Naive thymus-derived CD8-positive, alpha-beta T cell (primary cell): ENCODE measurements at places on chromosomes 16 and 17.

DNA sequence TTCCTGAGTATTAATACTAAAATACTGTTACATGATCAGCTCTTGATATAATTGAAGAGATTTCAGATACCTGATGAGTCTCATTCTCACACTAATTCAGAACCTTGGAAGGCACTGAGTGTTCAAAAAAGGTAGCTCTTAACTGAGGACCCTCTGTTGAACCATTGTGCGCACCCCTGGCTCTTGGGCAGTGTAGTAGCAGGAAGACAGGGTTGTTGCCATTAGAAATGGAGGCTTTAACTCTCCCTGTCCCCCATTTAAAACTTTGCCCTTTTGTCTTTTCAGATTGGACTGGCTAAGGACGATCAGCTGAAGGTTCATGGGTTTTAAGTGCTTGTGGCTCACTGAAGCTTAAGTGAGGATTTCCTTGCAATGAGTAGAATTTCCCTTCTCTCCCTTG lies 1.8 kb downstream of the EIF1 start:
- peak; percentile 23 for DNase-seq

- peak; percentile 33 for DNase-seq
Measured at GRCh38 chr17:82097184-82097918, 685 bp downstream of the FASN start.

GRCh38 chr17:70934835-70935234 lies 765.5 kb downstream of the KCNJ2 start:
- DNase-seq: no peak

DNA sequence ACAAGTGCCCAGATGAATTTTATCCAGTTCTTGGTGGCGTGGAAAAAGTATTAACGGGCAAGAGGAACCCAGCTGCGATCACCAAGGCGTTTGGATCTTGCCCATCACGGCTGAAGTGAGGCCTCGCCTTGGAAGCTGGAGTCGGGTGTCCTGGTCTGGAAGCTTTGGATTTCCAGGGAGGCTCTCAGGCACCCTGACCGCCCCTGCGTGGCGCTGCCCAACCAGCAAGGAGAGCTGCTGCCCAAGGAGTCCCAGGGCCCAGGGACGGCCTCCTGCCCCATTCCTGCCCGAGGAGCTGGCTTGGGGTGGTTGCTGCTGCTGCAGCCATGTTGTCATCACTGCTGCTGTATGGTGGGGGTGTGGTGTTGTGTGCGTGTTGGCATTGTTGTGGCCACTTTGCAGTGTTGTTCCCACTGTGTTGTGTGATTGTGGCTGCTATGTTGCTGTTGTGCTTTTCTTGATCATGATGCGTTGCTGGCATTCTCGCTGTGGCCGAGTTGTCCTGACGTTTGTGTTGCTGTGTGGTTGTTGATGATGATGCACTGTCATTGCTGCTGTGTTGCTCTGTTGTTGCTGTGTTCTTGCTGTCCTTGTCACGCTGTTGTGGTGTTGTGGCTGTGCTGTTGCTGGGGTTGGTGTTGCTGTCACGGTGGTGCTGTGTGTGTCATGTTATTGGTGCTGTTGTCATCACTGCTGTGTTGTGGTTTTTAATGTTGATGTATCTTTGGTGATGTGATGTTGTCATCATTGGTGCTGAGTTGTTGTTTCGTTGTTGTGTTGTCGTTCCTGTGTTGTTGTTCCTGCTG lies 318.8 kb downstream of the C16orf95 start:
- no peak for DNase-seq

DNA sequence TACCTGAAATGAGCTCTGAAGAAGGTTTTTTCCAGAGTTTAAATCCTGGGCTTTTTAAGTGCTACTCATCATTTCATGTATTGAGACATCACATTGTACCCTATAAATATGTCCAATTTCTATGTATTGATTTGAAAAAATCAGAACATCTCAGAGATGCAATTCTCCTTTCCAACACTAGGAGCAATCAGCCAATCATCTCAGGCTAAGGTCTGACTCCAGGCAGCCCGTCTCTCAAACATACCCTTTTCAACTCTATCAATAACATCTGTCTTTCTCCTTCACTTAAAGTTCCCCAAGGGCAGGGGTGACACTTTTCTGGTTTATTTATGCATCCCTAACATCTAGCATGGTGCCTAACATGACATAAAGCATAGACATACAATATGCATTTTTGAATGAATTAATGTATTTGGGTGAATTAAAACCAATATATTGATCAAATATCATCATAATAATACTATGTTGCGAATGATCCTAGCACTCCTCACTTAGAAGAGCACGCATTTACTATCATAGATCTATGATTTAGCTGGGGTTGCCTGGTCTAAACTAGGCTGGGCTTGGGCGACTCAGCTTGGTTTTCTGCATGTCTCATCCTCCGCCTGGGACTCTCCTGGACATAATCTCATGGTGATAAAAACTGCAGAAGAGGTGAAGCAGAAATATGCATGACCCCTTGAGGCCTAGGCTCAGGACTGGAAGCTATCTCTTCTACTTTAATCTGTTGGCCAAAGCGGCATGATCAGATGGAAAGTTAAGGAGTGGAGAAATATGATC lies 5.2 kb upstream of the CDH11 start:
- no peak for DNase-seq

GRCh38 chr16:65312795-65313194 lies 190.9 kb upstream of the CDH11 start:
- DNase-seq: no peak

GRCh38 chr17:18937981-18938691 lies 13.8 kb upstream of the SLC5A10 start:
- DNase-seq: no peak

DNA sequence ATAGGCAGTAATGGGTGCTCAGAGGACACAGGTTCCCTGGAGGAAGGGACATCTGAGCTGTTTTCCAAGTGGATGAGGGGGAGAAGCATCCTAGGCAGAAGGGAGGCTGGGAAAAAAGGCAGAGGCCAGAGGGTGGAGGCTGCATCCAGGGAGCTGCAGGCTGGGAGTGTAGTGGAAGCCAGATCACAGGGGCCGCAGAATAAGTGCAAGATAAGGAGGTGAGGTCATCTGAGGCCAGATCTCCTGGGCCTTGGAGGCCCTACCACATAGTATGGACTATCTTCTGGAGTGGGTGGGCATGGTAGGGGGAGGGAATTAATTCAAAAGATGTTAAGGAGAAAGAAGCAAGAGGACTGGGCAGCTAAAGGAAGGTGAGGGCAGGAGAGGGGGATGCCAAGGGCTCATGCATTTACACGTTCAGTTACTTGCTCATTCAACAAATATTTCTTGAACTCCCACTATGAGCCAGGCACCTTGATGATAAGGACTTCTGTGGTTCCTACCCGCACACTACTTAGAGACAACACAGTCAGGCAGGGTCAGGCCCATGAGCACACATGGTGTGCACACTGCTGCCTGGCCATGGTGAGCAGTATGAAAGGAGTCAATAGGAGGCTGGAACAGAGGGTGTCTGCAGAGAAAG lies 2.4 kb upstream of the RIPOR1 start:
- no peak for DNase-seq

DNA sequence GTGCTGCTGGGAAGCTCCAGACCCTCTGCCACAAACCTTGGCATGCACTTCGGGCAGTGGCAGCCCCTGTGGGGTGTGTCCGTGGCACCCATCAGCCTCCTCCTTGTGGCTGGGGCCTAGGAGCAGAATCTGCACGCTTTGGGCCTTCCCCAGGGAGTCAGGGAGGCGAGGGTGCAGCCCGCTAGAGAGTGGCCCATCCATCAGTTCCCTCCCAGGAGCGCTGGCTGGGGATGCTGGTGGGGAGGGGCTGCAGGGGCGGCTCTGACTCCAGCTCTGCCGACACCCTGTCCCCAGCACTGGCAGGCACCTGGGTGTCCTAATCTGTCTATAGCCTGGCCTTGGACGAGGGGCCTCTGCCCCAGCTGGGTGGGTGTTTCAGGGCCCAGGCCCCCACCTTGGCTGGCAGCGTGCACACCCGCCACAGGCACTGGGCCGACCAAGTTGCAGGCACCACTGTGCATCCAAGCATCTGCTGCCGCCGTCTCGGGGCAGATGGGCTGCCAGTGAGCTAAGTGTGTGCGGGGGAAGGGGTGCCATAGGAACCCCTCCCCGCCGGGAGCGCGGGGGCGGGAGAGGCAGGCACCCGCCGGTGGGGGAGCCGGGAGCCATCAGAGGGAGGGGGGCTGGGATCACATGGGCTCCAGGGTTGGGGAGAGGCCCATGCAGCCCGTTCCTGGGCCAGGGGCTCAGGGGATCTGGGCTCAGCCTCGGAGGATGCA lies 30.2 kb downstream of the ENDOV start:
- no peak for DNase-seq

DNA sequence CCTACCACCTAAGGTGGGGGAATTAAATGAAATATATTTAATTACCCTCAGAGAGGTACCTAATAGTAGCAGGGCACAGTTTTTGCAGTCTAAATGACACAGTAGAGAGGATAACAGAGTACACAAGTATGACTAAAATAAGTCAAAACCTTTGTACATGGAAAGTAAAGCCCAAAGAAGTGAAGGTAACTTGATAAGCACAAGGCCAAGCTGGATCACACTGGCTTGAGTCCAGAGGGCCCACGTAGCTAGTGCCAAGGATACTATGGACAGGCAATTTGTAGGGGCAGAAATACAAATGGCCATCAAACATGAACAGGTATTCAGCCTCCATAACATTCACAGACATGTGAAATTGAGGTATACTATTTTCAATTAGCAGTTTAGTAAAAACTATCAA lies 7.6 kb downstream of the MYO18A start:
- DNase-seq: no peak

DNA sequence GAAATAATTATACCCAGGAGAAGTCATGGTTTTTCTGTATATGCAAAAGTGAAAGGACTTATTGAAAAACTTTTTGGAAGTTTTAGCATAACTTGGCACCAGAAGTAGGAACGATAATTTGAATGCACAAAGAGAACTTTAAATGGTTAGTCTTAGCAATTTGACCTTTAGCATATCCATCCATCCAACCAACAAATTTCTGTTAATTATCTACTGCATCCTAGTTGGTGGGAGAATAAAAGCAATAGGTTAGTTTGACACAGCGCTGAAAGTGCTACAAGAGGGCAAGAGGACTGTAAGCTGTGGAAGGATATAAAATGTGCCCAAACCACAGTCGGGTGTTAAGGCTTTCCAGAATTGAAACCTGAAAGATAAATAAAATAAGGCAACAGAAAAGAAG lies 17.6 kb downstream of the SPAG9 start:
- DNase-seq: no peak

DNA sequence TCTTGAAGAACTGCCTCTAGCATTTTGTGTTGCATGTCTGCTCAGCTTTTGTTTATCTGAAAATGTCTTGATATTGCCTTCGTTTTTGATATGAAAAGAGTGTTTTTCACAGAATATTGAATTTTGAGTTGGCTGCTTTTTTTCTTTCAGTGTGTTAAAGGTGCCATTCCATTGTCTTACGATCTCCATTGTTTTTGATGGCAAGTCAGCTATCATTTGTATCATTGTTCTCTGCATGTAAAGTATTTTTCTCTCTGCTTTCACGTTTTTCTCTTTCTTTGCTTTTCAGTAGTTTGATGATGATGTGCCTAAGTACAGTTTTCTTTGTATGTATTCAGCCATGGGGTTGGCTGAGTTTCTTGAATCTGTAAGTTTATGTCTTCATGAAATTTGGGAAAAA lies 57.0 kb downstream of the AIPL1 start:
- no peak for DNase-seq
